CD4-positive, alpha-beta T cell treated with Interferon gamma for 1 hour (primary cell): ENCODE measurements at places on chromosomes 6 and 20.

GRCh38 chr20:25439328-25439727 lies 31.9 kb downstream of the GINS1 start:
- DNase-seq, result no peak

GRCh38 chr20:53872561-53873229 lies 197.7 kb downstream of the BCAS1 start:
- peak; percentile 55 for DNase-seq

GRCh38 chr20:60372275-60372674 lies 414.1 kb downstream of the CDH26 start:
- no peak for DNase-seq

GRCh38 chr6:43869079-43869710 lies 99.2 kb downstream of the VEGFA start:
- no peak for DNase-seq

DNA sequence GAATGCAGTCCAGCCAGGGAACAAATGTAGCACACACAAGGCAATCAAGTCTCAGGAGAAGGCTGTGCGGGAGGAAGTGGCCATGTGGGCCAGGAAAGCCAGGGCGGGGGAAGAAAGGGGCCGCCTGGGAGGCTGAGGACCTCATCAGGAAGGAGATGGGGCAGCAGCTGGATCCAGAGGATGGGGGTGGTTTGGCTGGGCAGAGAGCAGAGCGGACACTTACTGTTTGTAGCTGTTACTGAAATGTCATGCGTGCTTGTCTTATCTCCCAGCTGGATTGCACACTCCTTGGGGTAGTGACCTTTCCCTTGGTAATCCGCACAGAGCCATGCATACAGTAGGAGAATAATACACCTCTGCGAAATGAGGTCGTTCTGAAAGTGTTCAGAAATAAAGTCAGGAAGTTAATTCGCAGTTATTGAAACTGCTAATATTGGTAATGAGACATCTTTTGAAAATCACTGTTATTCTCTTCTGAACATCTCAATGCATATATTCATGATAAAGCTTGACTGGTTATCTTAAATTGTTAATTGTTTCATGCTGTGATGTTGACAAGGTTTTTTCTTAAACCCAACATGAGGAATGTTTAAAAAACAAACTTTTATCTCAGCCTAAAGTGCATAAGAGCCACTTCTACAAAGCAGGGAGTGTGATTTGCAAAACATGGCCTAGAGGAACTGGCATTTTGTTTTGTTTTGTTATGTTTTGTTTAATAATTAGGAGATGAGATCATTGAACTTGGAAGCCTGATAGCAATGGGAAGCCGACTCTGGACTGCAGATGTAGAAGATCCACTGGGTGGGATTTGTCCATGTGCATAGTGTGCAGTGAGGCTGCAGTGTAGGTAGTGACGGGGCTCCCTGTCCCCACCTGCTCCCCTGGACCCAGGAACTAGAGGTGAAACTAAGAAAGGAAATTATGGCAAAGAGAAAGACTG lies 18.0 kb upstream of the MAP3K4 start:
- DNase-seq, result no peak

GRCh38 chr6:37557645-37558114 lies 58.0 kb upstream of the CCDC167 start:
- no peak for DNase-seq

DNA sequence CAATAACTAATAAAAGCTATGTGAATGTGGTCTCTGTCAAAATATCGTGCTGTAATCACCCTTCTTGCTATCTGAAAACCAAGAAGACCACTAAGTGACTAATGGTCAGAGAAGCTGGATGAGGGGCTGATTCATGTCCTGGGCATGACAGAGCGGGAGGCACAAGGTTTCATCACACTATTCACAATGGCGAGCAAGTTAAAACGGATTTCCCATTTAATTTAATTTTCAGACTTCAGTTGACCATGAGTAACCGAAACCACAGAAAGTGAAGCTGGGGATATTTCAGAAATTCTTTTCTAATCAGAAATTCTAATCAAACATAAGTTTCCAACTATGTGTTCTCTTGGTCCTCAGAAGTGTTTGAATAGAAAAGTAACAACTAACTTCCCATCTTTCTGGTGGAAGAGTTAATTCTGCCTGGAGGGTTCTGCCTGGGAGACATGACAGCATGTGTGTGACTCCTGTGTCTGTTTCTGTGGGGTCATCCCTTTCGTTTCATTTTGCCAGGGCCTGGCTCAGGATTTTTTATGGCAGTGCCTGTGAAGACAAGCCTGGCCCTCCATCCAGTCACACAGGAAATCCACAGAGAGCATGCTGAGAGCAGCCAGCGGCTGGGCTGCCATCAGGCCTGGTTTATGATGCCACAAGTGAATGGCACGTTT lies 98.9 kb downstream of the FAM120B start:
- DNase-seq, result no peak

DNA sequence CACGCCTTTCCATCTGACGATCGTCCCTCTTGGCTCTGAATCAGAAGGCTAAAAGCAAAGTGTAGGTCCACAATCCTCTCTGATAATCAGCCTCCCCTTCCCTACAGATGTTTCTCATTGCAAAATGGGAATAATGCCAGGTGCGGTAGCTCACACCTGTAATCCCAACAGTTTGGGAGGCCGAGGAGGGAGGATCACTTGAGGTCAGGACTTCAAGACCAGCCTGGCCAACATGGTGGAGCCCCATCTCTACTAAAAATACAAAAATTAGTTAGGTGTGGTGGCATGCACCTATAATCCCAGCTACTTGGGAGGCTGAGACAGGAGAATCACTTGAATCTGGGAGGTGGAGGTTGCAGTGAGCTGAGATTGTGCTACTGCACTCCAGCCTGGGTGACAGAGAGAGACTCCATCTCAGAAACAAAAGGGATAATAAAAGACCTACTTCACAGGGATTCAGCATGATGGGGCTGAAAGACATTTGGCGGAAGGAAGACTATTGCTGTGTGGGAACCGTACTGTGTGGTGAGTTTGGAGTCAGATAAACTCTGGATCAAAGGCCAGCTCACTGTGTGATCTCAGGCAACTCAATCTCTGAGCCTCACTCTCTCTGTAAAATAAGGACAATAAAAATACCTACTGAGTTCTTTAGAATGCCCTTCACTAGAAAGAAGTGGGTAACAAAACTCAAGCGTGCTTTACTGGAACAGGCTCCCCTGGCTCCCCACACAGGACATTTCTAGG lies 15.9 kb upstream of the SLC9A8 start:
- no peak for DNase-seq

- DNase-seq, result no peak
Observed at GRCh38 chr6:109093732-109094415, 772 bp downstream of the SESN1 start.

GRCh38 chr6:110703906-110704594 lies 111.2 kb downstream of the CDK19 start:
- DNase-seq, result no peak

DNA sequence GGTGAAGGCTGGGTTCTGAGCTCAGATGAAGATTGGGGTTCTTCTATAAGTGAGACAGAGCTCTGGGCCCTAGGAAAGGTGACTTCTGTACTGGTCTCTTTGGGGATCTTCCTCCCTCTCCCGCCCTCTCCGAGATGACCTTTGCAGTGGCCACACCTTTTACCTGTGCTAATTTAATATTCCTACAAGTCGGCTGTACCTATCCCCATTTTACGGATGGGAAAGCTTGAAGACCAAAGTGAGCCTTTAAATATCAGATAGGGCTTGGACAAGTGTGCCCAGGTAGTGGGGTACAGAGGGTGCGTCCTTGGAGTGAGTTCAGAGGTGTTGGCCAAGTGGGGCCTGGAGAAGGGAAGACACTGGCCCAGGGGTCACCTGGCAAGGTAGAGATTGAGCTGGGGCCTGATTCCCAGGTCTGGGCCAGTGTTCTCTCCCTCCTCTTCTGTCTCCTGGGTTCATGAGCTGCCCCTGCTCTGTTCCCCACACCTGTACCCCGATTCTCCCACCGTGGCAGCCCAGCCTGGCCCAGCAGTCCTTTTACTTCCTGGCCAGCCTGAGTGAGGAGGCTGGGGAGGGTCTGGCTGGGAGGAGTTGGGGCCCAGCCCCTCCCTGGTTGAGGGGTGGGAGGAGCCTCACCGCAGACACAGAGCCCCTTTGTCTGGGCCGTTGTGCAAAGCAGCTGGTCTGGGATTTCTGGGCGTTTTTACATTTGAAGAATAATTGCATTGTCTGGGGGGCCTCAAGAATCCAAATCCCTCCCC lies 152.1 kb upstream of the RNF24 start:
- no peak for DNase-seq

DNA sequence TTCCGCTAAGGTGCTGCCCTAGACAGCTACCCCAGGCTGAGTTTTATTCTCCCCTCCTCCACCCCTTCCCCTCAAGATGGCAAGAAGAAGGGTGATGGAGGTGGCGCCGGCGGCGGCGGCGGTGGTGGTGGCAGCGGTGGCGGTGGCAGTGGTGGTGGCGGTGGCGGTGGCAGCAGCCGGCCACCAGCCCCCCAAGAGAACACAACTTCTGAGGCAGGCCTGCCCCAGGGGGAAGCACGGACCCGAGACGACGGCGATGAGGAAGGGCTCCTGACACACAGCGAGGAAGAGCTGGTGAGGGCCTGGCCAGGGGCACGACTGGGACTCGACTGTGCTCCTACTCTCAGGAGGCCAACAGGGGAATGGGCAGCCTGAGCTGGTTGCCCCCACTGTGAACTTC lies 35.1 kb downstream of the EIF2S2 start:
- no peak for DNase-seq

DNA sequence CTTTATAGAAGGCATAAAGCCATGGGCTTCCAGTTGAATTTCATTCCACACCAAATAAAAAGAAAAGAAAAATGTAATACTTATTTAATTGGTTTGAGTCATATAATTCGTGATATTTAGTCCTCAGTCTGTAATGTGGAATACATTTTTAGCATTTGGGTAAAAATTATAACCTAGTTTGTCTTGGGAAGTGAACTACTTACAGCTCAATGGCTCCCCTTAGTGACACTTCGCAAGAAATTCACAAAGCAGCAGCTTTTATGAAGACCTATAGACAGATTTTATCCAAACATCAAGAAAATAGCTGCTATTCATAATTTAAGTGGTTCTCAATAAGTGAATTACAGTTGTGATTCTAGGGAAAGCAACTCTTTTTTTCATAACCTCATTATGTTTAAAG lies 72.1 kb downstream of the RSPO3 start:
- no peak for DNase-seq

- no peak for DNase-seq
Observed at GRCh38 chr20:59673288-59673997, 69.1 kb downstream of the PHACTR3 start.

DNA sequence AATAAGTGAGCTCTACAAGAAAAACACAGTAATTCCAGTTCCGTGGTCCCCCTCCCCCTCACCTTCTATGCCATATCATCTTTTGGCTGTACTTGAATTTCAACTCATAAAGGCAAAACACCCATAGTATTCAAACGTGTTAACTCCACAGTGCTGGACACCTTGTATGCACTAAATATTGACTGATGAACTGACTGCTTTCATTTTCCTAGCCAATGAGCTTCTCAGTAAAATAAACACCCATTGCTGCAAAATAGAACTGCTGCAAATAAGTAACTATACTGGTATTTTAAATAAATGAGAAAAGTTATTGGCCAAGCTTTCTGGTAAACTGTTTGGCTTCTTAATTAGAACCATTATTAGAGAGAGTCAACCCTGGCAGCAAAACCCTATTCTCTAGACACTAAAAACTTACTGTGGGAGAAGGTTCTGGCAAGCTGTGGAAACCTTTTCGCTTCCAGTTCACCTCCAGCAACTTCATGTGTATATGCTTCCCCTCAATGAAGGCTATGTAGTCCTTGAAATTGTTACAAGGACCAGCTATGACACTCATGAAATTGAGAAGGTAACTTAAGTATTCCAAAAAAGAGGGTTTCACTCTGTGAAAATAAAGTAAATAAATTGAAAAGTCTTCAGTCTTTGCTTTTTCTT lies 86.0 kb downstream of the MBOAT1 start:
- DNase-seq, result no peak

- DNase-seq, result peak; percentile 14
Observed at GRCh38 chr6:134882426-134883038, 67.4 kb downstream of the ALDH8A1 start.

- DNase-seq, result no peak
Observed at GRCh38 chr6:44285552-44286284, 15.5 kb downstream of the TMEM151B start.
